ENCODE measurements at places on chromosomes 7 and 10.
A peak's percentile ranks its signal among the peaks of the same experiment; 100 is the strongest.

DNA sequence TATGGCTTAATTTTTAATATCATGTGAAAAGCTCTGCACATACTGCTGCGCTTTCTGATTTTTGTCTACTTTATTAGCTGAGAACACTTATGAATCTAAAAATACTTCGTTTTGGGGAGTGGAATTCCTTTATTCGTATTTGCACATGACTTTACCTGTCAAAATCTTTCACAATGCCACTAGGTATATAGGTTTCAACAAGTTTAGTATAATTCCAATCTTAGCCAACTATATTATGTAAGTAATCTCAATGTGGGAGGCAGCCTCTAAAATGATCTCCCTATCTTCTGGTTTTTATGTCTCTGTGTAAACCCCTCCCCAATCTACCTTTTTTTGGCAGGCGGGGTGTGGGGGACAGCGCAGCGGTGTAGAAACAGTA lies 55.3 kb downstream of the PARD3 start:
- DNase-seq = no peak

DNA sequence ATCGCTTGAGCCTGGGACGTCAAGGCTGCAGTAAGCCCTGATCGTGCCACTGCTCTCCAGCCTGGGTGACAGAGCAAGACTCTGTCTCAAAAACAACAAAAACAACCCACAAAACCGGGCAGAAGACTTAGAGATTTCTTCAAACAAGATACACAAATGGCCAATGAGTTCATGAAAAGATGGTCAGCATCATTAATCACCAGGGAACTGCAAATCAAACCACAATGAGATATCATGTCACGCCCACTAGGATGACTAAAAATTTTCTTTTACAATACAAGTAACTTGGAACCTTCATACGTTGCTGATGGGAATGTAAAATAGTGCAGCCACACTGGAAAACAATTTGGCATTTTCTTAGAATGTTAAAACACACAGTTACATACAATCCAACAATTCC lies 77.3 kb upstream of the GRID1 start:
- DNase-seq = peak; percentile 51

GRCh38 chr7:92621026-92621540 lies 30.9 kb upstream of the FAM133B start:
- peak; percentile 97 for DNase-seq

GRCh38 chr7:50387351-50387750 lies 62.8 kb downstream of the FIGNL1 start:
- DNase-seq = no peak

- DNase-seq = no peak
Measured at GRCh38 chr7:144812379-144813283, 23.2 kb downstream of the TPK1 start.

GRCh38 chr10:112953174-112954159 lies 3.4 kb downstream of the TCF7L2 start:
- peak; percentile 66 for DNase-seq

GRCh38 chr7:134694299-134694698 lies 47.6 kb downstream of the BPGM start:
- DNase-seq = no peak

DNA sequence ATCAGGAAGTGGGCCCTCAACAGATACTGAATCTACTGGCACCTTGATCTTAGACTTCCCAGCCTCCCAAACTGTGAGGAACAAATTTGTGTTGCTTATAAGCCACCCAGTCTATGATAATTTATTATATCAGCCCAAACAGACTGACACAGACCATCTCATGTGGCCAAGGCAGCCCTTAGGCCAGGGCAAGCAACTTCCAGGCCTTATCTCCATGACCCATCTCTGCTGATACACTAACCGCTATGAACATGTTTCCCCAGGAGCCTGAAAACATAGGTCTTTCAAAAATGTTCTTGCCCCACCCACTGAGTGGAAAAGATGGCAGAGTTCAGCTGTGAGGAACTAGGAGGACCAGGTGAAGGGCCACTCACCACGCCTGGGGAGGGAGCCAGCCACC lies 3.2 kb upstream of the BLOC1S2 start:
- DNase-seq = no peak

DNA sequence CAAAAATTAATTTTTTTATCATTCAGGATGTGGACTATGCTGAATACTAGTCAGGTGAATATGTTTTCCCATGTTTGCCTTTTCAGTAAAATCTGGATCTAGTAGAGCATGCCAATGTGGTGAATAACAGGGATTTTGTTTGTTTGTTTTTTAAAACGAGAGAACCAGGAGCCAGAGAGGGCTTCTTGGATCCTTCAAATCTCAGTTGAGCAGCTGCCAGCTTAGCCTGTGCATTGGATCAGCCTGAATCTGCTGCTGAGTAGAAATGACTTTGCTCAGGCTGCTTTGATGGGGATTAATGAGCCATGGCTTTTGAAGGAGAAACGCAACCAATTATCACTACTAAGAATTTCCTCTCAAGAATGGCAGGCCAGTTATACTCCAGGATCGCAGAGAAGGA lies 493.8 kb downstream of the ARL4A start:
- peak; percentile 3 for DNase-seq

DNA sequence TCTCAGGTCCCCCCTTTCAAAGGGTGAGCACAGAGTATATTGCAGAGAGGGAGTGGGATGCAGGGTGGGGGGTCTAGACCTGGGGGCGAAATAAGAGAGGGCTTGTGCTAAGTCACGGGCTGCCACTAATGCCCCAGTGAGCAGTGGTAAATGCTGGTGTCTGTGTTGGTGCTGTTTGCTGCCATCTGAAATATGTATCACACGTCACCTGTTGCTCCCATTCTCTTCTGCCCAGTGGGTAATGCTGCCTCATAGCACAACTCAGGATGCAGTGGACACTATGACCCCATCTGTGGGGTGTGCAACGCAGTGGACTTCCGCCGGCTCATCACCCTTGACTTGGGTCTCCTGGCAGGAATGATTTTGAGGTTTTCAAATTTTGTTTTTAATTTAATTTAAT lies 2.6 kb downstream of the STOX1 start:
- DNase-seq = no peak

DNA sequence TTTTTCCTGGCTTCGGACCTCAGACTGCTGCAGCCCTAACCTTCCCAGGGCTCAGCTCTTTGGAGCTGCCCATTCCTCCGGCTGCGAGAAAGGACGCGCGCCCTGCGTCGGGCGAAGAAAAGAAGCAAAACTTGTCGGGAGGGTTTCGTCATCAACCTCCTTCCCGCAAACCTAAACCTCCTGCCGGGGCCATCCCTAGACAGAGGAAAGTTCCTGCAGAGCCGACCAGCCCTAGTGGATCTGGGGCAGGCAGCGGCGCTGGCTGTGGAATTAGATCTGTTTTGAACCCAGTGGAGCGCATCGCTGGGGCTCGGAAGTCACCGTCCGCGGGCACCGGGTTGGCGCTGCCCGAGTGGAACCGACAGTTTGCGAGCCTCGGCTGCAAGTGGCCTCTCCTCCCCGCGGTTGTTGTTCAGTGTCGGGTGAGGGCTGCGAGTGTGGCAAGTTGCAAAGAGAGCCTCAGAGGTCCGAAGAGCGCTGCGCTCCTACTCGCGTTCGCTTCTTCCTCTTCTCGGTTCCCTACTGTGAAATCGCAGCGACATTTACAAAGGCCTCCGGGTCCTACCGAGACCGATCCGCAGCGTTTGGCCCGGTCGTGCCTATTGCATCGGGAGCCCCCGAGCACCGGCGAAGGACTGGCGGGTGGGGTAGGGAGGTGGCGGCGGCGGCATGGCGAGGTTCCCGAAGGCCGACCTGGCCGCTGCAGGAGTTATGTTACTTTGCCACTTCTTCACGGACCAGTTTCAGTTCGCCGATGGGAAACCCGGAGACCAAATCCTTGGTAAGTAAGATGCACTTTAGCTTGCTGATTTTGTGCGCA lies at the start of gene PLXDC2:
Gene PLXDC2, plus strand, starts transcription at position 22 of the 820 bp plus-strand sequence.
- DNase-seq = peak; percentile 59

DNA sequence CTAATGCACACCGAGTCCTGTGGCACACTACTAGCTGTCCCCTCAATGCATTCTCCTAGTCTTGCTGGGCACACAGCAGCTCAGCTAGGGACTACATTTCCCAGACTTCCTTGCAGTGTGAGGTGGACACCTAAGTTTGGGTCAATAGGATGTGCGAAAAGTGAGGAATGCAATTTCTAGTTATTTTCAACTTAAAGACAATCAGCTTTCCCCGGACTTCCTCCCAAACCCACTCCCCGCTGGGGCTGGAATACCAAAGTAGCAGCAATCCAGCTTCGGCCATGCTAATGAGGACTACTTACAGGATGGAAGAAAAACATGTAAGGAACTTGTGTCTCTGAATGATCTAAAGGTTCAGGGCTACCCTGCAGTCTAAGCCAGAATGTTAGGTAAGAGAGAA lies 286.4 kb upstream of the LRRN3 start:
- DNase-seq = no peak

DNA sequence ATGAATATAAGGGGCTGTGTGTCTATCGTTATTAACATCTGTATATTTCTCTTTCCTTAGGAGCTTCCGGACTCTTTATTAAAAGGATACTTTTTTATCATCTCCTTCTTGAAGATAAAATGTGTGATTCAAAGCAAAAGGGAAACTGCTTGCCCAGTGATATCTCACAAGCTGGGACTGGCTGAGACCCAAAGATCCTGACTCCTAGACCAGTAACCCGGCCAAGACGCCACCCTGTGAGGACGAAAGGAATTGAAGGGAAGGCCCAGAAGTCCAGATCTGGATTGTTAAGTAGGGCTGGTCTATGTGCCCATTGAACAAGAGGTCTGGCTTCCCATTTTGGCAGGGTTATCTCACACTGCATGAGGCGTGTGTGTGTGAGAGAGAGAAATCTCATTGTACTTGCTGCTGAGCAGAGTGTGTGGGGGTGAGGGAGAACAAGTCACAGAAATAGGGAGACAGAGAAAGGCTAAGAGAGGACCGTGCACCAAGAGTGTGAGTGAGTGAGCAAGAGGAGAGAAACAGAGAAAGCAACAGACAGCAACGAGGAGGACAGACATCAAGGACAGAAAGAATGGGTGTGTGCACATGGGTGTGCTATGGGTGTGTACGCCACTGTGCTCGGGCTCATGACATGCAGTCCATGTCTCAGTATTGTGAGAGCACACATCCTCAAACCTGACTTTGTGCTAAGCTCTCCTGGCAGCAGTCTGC lies 75.4 kb downstream of the PLXNA4 start:
- DNase-seq = peak; percentile 83

DNA sequence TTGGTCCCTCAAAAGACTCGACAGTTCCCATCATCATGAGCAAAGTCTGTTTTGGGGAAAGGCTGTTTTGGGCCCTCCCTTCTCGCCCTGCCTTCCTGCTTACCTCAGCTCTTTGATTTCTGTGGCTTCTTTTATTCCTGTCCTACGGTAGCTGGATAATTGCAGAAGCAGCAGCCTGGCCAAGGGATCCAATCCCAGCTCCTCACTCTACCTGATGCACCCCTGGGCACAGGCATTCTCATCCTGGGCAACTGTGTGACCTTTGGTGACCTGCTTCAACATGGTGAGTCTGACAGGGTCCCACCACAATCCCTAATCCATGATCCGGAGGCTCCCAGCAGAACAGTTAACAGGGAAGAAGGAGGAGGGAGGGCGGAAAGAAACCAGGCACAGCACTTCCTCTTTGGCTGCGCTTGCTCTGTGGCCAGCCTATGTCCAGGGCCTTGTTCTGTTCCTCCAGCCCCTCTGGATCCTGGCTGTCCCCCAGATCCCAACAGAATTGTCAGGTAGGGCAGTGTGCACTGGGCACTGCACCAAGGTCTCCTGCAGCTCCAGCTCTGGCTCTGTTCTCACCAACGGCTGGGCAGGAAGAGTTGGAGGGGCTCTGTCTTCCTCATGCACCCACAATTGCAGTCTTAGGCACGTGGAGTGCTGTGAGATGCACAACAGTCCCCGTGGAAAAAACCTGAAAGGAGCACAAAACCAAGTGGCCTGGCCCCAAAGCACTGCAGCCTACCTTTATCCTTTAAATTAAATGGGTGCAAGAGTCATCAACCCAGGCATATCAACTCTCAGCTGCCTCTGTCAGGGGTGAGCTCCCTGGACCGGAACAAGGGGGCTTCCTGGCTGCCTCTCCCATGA lies 144.4 kb downstream of the PTPN20 start:
- DNase-seq = no peak

DNA sequence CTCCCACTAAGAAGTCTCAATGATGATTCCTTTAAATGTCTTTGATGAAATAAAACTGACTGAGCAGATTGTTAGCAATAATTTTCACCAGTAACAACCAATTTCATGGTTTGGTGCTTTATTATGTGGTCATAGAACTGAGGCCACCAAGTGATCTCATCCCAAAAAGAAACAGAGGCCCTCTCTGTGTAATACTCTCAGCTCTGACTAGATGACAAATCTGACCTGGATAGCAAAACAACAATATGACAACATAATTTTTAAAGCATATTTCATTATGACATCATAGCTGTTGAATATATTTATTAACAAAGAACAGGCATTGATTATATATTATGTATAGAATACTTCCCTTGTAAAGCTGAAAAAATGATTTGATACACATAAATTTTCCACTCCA lies 5.9 kb downstream of the SEMA3E start:
- DNase-seq = no peak

DNA sequence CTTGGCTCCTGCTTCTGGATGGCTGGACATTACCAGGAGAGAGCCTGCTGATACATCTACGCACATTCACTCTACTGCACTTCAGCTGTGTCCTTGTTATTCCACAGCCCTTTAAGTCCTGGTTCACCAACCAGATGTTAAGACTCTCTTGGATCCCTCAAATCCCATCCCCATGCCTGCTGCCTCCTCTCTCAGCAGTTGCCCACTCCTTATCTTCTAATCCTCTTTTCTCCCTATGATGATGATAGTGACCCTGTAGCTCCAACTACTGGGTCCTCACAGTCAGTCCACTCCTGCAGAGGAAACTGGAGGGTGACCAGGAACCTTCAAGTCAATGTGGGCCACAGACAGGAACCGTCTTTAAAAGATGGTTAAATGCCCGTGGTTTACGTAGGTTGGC lies 96.3 kb upstream of the PDCD4 start:
- DNase-seq = no peak

- DNase-seq = no peak
Measured at GRCh38 chr10:71060476-71061426, 151.6 kb upstream of the UNC5B start.

DNA sequence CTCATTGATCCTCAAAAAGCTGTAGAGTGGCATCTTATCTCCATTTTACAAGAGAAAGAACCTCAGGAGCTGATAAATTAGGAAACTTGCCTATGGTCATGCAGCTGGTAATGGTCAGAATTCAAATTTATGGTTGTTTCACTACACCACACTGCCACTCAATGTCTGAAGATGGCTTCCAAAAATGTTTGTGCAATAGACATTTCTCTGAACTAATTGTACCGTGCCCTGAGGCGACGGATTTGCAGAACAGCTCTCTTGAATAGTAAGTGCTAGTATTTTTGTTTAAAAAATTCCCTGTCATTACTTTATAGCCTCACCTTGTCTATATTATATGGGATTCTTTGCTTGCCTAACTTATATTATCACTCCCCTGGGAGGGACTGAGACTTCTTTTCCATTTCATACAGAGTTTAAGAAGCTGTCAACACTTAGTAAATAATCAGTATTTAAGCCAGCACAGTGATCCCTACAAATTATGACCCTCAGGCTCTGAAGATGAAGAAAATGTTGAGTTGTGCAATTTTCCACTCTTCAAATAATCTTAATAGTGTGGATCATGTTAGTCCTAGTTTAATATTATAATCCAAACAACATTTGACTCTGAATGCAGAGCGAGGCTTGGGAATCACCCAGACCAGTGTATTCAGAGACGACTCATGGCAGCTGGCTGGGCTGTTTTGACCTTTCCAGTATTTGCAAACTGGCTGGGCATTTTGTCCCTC lies 346.6 kb downstream of the PTEN start:
- no peak for DNase-seq

GRCh38 chr7:1340461-1341360 lies 108.0 kb downstream of the UNCX start:
- DNase-seq = no peak
